Activated T-cell treated with anti-CD3 and anti-CD28 coated beads, Interleukin-2, amount 50 U/mL, for 24 hours (primary cell): ENCODE measurements at places on chromosomes 2 and 18.
A peak's percentile ranks its signal among the peaks of the same experiment; 100 is the strongest.

DNA sequence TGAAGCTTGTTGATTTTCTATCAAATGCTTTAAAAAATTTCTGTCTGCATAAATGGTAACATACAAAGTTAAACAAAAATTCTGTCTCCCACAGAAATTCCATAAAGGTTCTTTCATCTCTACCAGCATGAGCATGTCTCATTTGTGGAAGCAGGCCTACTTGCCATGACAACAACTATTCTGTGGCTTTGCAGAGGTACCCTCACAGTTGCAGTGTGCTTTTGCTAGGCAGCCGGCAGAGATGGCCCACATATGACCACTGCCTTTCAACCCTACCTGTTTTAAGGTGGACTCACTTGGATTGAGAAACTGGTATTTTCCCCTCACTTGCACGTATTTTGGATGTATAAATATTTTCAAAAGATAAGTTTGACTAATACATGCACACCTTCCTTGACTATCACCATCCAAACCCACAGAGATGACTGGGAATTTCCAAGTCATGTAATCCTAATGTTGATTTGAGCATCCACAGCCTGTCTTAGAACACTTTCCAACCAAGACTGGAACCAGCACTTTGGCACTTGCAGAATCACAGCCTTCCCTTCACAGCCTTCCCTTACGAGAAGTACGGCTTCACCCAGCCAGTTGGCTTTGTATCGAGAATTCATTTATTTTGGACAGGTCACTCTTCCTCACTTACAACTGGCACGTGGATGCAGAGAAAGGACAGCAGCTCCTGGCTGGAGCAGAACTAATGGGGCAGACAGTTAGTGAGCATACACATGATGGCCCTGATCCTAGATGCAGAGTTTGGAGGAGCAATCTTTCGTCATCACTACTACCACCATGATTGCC lies 9.3 kb upstream of the FHL2 start:
- DNase-seq = no peak

- DNase-seq = no peak
Observed at GRCh38 chr2:66430505-66431273, 4.2 kb upstream of the MEIS1 start.

DNA sequence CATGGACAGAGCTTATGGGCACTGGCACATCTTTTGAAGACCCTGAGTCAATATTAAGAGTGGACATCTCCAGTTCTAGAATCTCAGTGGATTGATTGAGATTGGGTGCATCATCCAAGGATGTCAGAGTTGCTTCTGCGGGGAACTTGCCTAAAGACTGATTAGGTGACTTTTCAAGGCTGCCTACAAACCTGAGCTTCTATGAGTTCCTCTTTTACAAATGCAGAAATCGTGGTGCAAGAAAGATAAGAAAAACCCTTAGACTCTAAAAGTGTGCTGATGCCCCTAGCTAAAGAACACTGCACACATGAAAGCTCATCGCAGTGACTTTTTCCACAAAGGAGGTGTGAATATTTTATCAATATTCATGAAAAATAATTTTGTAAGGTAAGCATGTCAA lies 86.8 kb upstream of the NEDD4L start:
- no peak for DNase-seq

- DNase-seq = no peak
Observed at GRCh38 chr2:216492597-216493333, 5.9 kb upstream of the RPL37A start.

DNA sequence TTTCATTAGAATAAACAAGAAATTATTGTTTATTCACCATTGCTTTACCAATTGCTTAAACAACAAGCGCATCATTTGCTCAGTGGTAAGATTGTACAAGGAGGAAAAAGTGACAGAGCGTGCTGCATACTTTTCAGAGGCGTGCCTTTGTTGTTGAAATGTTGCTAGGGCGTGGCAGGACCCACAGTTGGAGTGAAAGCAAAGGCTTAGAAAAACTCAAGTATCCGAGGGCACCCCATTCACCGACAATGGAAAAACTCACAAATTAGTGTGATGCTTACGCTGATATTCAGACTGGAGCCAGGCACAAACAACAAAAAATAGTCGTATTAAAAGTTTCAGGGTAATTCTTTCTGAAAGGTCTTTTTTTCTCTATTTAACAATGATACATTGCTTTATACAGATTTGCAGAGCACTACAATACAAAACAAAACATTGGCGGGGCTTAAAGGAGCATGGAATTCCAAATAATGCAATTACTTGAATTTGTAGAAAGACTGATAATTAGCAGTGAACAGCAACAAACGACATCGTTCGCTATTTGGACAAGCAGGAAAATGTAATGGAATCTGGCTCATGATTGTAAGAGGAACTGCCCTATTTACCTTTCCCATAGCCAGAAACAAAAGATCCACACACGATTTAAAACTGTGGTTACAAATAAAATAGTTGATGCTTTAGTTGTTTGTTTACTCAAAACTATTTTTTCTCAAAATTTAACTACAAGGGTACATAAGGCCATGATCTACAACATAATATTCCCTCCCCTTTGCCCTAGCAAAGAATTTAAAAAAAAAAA lies 37.8 kb upstream of the RTTN start:
- no peak for DNase-seq

DNA sequence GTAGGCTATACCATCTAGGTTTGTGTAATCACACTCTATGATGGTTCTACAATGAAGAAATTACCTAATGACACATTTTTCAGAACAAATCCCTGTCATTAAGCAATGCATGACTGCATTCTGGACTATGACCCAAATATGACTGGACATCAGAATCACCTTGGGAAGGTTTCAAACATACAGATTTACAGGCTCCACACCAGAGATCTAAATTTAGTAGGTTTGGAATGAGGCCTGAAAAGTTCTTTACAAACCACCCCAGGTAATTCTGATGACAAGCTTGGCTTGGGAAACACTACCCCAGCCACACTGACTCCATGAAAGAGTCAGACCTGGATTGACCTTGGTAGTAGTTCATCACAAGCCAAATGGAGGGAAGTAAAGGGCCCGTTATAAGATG lies 52.2 kb upstream of the NFE2L2 start:
- no peak for DNase-seq

DNA sequence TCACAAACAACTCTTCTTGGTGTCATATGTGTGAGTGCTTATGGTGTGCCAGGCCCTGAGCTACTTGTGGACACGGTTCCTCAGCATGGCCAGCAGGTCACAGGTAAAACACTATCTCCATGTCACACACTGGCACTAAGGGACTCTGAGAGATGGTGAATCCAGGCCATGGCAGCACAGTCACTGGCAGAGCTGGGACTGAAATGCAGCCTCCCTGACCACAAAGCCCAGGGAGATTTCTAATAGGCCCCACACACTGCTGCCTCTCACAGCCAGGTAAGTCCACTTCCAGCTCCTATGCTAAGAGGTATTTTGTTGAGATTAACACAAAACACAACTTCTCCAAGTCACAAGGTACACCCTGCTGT lies 92.0 kb downstream of the ACTR2 start:
- no peak for DNase-seq

- no peak for DNase-seq
Observed at GRCh38 chr2:144020047-144020446, 499.9 kb downstream of the ZEB2 start.

DNA sequence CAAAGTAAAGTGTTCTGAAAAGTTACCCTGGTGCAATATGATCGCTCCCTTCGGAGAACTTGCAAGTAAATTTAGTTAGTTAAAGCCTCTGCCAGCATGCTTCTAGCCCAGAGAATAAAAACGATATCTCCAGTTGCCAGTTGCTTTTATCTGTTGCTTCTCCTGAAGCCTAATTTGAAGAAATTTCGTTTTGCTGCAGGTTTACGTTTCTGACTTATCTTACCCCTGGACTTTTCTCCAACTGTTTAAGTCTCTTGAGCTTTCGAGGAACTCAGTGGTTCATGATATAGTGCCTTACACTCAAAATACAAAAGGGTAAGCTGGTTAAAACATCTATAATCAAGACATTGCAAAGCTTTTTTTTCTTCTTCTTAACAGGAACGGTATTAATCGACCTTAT lies 131.1 kb downstream of the FAM161A start:
- DNase-seq = no peak

GRCh38 chr2:113905886-113906285 lies 16.0 kb downstream of the ACTR3 start:
- no peak for DNase-seq

DNA sequence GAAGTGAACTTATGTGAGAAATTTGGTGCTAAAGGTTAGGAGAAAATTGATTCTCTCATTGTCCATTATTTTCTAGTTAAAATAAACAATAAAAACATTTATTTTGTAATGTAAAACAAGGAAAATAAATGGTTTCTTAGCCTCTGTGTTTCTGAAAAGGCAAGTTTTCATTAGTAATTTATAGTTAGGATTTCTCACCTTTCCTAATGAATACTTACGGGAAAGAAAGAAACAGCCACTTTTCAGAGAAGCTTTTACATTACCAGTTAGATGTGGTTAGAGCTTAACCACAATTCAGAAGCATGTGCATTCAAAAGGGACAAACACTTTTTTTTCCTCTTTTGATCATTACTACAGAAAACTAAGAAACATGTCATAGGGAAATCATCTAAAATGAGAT lies 18.8 kb downstream of the NEMP2 start:
- no peak for DNase-seq

DNA sequence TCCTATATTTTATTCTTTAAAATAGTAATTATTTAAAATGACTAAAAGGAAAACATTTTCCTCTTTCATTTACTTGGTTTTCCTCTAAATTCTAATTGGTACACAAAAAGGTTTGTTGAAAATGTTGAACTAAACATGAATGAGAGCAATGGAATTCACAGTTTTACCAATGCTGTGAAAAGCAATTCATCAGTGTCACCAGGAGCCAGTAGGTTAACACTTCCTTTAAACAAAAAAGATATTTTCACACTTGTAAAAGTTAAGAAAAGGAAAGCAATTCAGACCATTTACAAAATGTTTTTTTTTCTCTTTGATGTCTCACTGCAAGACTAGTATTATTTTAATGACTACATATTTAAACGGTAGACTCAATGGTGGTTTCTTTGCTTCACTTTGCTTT lies 341.6 kb downstream of the RIT2 start:
- DNase-seq = no peak

- no peak for DNase-seq
Observed at GRCh38 chr2:38648107-38648761, 17.7 kb upstream of the GALM start.

GRCh38 chr2:133956434-133956935 lies 297.4 kb upstream of the MGAT5 start:
- no peak for DNase-seq

GRCh38 chr2:132253496-132254305 lies 91.9 kb upstream of the ANKRD30BL start:
- no peak for DNase-seq

DNA sequence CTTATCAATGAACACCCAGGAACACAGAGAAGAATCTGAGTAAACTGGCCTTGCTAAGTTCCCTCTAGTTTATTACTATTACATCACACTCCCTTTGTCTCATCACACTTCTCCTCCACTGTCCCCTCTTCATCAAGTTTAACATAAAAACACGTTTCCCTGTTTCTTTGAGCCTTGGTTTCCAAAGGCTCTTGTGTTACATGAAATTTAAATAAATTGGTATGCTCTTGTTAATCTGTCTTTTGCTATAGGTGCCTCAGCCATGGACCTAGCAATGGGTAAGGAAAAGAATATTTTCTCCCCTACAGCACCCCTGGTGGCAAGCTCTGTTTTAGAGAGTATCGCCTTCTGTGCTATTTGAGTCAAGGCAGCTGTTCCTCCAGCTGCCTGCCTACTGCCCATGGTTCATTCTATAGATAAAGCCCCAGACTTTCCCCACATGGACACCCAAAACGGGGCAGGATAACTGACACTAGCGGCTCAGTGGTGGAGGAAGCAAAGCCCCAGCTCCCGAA lies 31.8 kb downstream of the TGIF1 start:
- no peak for DNase-seq

GRCh38 chr2:69581774-69582581 lies 61.6 kb downstream of the AAK1 start:
- no peak for DNase-seq

- DNase-seq = peak; percentile 47
Observed at GRCh38 chr2:68839260-68839833, 31.9 kb downstream of the BMP10 start.

GRCh38 chr2:121887513-121888188 lies 132.2 kb downstream of the TSN start:
- DNase-seq = no peak

DNA sequence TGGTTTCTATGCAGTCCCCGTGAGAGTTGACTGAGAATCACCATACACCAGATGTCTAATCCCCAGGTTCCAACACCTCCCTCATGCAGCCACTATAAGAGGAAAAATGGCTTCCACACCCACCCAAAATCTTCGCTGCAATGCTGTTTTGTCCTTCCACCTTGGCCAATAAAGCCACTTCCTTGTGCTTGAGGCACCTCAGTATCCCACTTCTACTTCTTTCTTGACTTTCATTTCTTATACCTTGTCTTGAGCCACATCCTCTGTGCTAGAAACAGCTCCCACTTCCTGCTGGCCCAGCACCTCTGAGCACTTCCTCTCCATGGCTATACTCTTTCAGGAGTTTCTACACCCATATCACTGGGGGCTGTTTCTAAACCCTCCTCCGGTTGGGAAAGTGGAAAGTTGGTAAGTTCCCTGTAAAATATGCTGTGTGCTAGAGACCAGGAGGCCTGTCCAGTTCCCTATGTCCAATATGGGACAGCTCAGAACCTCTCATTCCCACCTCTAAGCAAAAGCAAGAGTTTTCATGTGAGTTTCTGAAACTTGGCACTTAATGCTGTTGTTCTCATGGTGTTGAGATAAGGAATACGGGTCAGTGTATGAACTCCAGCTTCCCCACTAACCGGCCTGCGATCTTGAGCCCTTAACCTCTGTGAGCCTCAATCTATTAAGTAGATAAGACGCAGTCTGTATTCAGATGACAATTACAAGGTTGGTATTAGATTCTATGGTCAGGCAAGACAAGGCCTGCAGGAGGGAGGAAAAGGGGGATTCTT lies 209.1 kb upstream of the ID2 start:
- peak; percentile 36 for DNase-seq

- DNase-seq = peak; percentile 47
Observed at GRCh38 chr2:85439986-85440385, 21.5 kb downstream of the SH2D6 start.

GRCh38 chr2:11722292-11723060 lies 24.0 kb upstream of the LPIN1 start:
- no peak for DNase-seq

- DNase-seq = no peak
Observed at GRCh38 chr2:155099784-155100183, 401.3 kb downstream of the KCNJ3 start.

GRCh38 chr18:77111449-77111848 lies 21.1 kb downstream of the MBP start:
- DNase-seq = peak; percentile 30

GRCh38 chr2:119117408-119117807 lies 41.1 kb downstream of the C1QL2 start:
- DNase-seq = no peak

GRCh38 chr2:135590619-135591260 lies 59.5 kb downstream of the R3HDM1 start:
- no peak for DNase-seq
